ENCODE measurements at places on chromosomes 1 and 21.

- peaks cover 52% of the 10 kb centered on the region for H3K36me3 ChIP-seq
- no peaks in the 10 kb centered on the region for H3K27me3 ChIP-seq
- H3K4me1 ChIP-seq = peaks cover 59% of the 10 kb centered on the region
- no peak overlapping the region for H3K4me3 ChIP-seq
Observed at GRCh38 chr1:113804421-113805255, 7.6 kb downstream of the RSBN1 start.

- H3K36me3 ChIP-seq = peaks cover 27% of the 10 kb centered on the region
- no peak overlapping the region for H3K4me3 ChIP-seq
Observed at GRCh38 chr1:11831945-11832725, 15.4 kb downstream of the NPPA start.

GRCh38 chr1:3073489-3074296 lies 4.7 kb downstream of the PRDM16 start:
- no peak overlapping the region for H3K27ac ChIP-seq
- peaks cover 10% of the 10 kb centered on the region for H3K4me1 ChIP-seq
- peaks cover 92% of the 10 kb centered on the region for H3K27me3 ChIP-seq
- H3K36me3 ChIP-seq = peaks cover 1% of the 10 kb centered on the region
- no peak overlapping the region for H3K4me3 ChIP-seq
- no peak for DNase-seq

DNA sequence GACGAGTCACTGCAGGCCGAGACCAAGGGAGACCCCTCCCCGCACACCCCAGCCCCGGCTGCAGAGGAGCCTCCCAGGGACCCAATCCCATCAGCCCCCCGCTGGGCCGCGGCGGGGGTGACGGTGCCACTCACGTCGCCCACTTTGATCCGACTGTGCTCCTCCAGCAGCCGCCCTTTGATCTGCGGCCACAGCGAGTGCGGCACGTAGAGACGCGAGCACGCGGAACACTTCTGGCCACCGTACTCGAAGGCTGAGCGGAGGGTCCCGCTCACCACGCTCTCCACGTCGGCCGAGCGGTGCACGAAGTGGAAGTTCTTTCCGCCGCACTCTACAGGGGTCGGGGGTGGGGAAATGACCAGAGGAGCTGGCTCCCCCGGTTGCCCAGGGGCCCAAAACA lies 17.8 kb upstream of the TAS1R2 start:
- no peaks in the 10 kb centered on the region for H3K36me3 ChIP-seq
- no peaks in the 10 kb centered on the region for H3K4me1 ChIP-seq
- no peaks in the 10 kb centered on the region for H3K27me3 ChIP-seq
- DNase-seq = no peak
- H3K4me3 ChIP-seq = no peak overlapping the region

DNA sequence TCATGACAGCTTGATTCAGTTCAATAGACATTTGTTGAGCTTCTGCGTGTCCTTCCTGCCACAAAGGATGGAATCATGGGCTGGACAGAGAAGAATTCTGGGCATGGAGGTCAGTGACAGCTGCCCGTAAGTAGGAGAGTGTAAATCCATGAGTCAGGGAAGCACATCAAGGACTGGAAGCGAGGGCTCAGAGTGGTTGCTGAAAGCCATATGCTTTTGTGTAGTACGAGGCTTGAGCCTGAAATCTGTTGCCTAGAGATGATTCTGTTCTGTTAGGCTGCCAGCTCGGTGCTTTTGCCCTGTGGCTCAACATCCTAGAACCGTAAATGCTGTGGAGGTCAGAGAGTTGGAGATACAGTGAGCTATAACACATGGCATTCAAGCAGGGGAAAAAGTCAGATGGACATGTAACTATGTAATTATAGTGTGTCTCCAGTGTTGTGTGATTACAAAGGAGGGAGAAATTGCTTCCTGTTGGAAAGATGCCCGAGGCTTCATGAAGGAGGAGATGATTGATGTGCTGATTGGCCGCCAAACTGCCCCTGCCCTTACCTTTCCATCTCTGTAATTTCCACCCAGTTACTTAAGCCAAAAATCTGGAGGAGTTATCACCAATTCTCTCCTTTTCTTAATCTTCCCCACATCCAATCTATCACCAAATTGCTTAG lies 92.8 kb upstream of the CACNA1E start:
- H3K27me3 ChIP-seq = peaks cover 10% of the 10 kb centered on the region
- no peak overlapping the region for H3K27ac ChIP-seq
- H3K36me3 ChIP-seq = no peaks in the 10 kb centered on the region
- peaks cover 10% of the 10 kb centered on the region for H3K4me1 ChIP-seq
- no peak for DNase-seq
- H3K4me3 ChIP-seq = no peak overlapping the region

DNA sequence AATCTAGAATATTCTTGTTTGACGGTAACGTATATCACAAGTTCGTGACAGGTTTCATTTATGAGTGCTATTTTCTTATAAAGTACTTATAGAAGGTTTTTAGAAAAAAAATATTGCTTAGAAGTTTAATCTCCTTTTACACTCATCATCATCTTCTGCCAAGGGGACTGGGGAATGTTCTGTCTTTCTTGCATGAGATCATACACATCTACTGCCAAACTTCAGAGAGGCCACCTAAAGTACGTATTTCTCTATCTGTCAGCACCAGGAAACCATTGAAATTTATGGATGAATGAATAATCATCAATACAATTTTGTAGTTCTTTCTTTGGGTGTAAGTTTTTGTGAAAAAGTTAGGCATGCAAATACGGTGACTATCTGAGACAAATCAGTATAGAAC lies 245.8 kb downstream of the SPATA17 start:
- no peaks in the 10 kb centered on the region for H3K36me3 ChIP-seq
- H3K4me3 ChIP-seq = no peak overlapping the region
- DNase-seq = no peak
- no peaks in the 10 kb centered on the region for H3K4me1 ChIP-seq

Measured in activated naive CD4-positive, alpha-beta T cell treated with anti-CD3 and anti-CD28 coated beads, Interleukin-2, amount 10 ng/mL, durations not matched to agents 7 days and 5 days (primary cell).